T-helper 1 cell (primary cell): ENCODE measurements at places on chromosomes 6 and 20.

DNA sequence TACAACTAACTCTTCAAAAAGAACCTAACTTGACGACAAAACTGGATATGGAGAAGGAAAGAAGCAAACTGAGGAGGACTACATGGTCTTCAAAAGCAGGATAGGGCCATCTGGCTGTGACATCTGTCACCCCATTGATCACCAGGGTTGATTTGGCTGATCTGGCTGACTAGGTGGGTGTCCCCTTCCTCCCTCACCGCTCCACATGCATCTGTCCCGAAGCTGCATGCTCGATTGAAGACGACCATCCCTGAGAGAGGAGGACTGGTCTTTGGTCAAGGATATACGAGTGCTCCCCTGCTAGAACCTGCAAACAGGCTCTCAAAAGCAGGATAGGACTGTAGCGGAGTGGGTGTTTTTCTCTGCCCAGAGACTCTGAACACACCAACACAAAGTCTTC, 21.7 kb downstream of the CPNE1 start:
- DNase-seq: no peak

DNA sequence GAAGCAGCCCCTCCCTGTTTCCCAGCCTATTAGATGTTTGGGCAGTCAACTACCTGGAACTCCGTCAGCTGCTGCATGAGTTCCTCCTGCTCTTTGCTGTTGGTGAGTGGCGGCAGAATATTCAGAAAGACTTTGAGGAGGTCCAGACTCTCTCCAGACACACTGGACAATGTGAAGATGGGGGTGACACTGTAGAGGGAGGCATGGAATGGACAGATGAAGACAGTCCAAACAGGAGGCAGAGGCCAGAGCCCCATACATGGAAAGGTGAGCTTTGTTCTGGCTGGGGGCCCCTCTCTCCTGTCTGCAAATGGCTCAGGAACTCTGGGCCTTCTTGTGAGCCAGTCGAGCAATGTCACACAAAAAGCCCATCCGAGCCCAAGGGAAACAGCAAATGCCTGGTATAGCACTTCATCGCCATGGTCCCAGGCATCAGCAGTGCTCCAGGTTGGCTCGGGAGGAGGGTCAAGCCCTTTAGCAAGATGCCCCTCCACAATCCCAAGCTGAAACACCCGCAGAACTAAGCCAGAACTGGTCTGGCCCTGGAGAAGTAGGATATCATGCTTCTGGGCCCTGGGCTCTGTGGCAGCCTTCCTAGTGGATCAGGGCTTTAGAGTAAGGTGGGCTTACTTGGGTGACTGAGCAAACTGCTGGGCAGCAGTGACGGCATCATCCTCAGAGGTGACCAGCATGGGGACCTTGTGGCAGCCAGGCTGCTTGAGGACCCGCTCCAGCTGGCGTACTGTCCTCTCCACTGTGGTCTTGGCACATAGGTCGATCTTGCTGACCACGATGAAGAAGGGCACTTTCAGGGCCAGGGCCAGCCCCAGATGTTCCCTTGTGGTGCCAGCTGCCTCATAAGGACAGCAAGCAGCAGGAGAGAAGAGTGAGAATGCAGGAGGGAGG, 4.9 kb downstream of the GTPBP2 start:
- no peak for DNase-seq

- DNase-seq: no peak
Measured at GRCh38 chr6:85995339-85996033, 352.8 kb upstream of the SYNCRIP start.

GRCh38 chr20:49507741-49508434, 25.4 kb upstream of the KCNB1 start:
- DNase-seq: no peak
